ENCODE measurements at places on chromosomes 5 and 9.
A peak's percentile ranks its signal among the peaks of the same experiment; 100 is the strongest.

GRCh38 chr9:26439061-26439624, 453.5 kb downstream of the CAAP1 start:
- no peak for DNase-seq

DNA sequence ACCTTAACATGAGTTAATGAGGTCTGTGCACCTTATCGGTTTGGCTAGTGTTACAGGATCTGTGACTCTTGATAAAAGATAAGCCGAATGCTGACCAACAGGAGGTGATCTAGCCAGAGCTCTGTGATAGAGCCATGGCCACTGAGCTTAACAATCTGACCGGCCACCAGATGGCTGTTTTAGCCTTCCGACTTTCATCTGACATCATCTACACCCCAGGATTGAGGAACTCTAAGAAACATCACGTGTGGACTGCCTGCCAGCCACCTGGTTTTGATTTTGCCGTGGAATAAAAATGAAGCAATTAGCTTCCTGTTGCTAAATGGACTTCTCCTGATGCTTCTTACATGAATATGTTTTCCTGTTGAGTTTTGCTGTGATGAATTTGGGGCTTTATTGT, 281.3 kb downstream of the CEMIP2 start:
- peak; percentile 30 for DNase-seq

- DNase-seq, result no peak
These were observed 84.9 kb upstream of the BASP1 start for GRCh38 chr5:17132444-17133083.

- DNase-seq, result no peak
These were observed 425.8 kb upstream of the GRIN3A start for GRCh38 chr9:102164247-102164646.

DNA sequence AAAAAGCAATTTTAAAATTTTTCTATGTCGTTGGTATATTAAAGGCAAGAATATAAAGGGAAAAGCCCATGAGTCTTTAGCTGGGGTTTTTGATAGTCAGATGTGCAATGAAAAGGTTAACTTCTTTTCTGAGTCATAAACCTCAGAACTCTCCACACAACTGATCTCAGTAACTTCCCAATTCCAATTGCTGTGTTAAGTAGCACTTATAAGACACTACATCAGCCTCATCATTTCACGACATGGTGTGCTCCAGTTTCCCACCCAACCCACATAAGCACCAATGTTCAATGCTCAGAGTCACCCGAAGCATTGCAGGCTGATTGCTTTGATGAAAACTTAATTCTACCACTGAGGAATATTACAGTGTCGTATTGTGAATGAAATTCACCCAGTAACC, 155.8 kb downstream of the TSSK1B start:
- DNase-seq, result no peak

DNA sequence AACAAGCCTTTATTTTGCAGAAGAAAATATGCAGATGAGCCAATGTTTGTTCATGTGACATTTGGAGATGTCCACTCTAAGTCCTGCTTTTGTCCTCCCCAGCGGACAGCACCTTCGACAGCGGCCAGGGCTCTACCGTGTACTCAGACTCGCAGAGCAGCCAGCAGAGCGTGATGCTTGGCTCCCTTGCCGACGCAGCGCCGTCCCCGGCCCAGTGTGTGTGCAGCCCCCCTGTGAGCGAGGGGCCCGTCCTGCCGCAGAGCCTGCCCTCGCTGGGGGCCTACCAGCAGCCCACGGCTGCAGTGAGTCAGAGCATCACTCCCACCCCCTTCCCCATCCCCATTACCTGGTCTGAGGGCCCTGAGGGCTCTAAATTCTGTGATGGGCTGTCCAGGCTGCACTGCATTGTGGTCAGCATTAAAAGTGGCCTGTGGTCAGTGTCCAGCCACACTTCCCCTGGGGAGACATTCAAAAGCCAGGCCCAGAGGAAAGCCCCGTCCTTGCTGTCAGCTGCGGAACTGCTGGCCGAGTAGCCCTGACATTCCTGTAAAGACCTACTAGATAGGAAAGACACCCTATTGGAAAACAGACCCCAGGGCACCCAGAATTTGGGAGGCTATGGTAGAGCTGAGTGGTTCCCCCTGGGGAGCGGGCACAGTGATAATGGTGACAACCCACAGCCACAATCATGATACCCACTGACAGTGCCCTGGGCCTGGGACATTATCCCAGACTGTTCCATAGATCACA, 69.0 kb downstream of the WNK2 start:
- DNase-seq, result no peak

GRCh38 chr5:174729075-174729680, 4.8 kb downstream of the MSX2 start:
- DNase-seq, result no peak

GRCh38 chr5:135598691-135599395, 20.1 kb upstream of the CXCL14 start:
- no peak for DNase-seq

DNA sequence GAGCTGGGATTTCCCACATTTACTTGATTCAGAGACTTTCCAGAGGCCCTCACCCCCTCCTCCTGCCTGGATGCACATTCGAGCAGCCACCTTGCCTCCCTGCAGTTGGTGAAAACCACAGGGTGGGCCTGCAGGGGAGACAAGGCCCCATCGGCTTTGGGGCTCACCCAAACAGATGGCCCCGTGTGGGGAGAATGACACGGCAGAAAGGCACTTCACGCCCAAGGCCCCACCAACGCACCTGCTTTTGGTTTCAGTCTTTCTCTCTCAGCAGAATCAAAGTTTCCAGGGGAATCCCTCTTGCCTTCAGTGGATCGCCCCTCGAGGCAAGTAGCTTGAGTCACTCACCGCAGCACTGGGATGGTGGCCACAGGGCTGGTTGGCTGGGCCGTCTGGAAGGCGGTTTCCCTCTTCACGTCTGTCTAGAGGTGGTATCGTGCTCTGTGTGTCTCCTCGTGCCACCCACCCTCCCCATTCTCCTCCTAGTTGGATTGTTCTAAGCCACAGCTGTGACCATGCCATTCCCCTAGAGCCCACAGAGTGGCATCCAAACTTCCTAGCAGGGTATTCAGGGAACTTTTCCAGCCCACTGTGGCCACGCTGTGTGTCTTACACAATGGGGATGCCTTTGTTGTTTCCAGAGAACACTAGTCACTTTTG, 31.8 kb downstream of the SEC61B start:
- no peak for DNase-seq

GRCh38 chr5:72608297-72608696, 101.1 kb upstream of the ZNF366 start:
- DNase-seq, result no peak

DNA sequence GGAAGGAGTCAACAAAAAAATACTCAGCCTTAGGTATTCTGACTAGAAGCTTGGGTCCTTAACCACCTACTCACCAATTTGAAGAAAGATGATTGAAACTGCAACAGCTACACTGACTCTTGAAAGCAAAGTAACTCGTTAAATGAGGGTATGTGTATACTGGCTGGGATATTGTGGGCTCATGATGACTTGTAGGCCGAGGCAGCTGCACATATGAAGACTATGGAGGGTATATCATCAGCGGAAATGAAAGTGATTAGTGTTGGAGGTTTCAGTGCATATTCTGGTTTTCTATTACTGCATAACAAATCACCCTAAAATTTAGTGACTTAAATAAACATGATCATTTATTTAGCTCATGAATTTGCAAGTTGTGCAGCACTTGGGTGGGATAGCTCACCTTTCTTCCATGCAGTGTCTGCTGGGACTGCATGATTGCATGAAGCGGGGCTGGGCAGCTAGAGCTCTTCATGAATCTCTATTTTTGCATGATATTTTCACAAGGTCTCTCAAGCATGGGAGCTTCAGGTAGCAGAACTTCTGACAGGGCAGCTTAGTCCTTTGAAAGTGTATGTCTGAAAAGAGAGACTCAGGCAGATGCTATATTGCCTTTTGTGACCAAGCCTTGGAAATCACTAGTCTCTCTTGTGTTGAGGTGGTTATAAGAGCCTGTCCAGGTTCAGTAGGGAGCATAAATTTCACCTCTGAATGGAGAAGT, 96.1 kb upstream of the CDKN2B start:
- no peak for DNase-seq

DNA sequence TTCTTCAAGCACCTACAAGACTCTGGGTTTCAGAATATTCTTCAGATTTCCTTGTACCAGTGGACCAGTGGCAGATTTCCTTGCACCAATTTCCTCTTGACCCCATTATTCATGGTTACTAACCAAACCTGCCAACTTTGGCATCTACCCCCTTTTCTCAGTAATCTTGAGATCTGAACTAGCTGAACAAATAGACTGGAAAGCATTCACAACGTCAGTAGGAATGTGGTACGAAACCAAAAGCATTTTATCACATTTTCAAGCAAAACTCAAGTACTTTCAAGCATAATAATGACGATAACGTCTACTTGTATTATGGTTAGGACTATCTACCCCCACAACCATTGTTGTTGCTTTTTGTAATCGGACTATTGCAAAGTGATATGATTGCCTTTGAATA, 1217.3 kb downstream of the PTPRD start:
- no peak for DNase-seq

GRCh38 chr5:67725604-67726003, 490.0 kb upstream of the PIK3R1 start:
- DNase-seq, result no peak

DNA sequence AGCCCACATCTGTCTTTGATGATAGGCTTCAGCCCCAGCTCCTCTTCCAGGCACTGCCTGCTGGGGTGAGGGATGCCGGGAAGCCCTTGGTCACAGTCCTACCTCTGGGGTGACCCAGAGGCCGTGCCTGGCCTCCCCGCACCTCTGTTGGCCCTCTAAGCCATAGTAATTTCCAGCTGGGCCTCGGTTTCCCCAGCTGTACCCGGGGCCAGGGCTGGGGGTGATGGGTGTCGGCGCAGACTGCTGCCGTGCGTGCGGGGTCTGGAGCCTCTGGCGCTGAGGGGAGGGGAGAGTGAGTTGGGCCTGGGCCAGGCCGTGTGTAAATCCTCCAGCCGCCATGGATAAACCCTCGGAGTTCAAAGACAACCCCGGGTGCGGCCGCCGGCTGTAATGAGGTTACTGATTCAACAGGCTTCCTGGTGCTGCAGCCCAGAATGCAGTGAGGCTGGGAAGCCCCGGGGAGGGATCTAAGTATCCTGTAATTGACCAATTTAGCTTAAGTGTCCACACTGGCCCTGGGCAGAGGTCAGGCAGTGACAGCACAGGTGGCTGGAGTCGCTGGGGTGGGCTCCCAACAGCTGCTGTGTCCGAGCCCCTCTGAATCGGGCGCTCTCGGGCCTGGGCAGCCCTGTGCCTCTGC, 7.1 kb downstream of the RXRA start:
- no peak for DNase-seq

GRCh38 chr5:79702606-79703380, 13.2 kb downstream of the CMYA5 start:
- no peak for DNase-seq

DNA sequence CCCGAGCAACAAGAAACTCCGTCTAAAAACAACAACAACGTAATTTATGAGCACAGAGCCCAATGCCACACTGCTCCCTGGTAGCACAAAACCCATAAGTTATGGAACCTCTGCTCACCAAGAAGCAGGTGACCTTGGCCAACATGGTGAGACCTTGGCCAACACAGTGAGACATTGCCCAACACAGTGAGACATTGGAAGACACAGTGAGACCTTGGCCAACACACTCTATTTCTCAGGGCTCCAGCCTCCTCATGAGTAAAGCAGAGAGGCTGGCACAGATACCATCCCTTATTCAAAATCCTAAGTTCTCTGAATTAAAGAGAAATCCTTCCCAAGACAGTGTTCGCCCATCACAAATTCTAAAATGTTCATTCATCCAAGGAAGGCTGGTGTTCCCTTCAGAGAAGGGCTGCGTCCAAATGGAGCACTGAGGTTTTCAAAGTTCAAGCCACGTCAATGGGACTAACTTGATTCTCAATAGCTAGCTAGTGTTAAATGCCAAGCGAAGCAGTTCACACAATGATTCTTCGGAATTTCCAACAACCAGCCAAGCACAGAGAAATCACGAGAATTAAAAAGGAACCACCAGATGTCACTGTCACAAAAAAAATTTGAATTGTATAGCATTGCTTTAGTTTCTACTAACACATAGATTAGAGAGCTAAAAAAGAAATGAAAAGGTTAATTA, 29.5 kb downstream of the TTC39B start:
- DNase-seq, result no peak

GRCh38 chr5:59622848-59623247, 270.7 kb downstream of the PDE4D start:
- DNase-seq, result no peak

DNA sequence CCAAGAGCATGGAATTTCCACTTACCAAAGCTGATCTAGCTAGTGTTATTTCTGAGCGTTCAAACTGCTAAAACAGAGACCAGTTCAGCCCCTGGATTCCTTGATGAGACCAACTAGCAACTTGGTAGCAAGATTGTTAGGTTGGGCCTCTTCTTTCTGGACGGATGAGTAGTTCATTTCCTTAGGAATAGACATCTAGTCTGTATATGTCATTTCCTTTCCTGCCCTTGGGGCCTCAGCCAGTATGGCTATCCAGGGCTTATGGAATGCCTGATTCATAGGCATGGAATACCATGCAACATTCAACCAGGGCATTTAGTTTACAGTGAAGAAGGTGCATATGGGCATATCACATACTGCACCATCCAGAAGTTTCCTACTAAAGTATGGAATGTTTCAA, 14.5 kb upstream of the LPAR1 start:
- no peak for DNase-seq

DNA sequence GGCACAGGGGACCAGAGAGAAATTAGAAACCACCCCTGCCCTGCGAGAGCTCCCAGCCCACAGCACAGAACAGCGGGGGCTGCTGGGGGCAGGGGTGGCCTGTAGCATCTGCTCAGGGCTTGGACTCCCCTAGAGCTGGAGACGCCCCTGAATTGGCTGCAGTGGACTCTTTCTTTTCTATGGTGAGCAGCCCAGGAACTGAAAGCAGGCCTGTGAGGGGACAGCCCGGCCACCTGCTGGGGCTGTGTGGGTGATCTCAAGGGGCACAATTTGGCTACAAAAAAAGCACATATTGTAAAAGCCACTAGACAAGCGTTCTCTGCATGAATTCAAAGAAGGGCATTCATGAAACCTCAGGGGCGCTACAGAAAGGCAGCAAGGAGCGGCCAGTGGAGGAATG, 57.5 kb upstream of the ICE1 start:
- DNase-seq, result no peak

- DNase-seq, result no peak
These were observed 45.6 kb downstream of the PIK3R1 start for GRCh38 chr5:68261169-68261568.

- DNase-seq, result no peak
These were observed 2.8 kb downstream of the SARDH start for GRCh38 chr9:133735415-133735775.

GRCh38 chr9:137313956-137314560, 12.0 kb upstream of the NRARP start:
- no peak for DNase-seq

DNA sequence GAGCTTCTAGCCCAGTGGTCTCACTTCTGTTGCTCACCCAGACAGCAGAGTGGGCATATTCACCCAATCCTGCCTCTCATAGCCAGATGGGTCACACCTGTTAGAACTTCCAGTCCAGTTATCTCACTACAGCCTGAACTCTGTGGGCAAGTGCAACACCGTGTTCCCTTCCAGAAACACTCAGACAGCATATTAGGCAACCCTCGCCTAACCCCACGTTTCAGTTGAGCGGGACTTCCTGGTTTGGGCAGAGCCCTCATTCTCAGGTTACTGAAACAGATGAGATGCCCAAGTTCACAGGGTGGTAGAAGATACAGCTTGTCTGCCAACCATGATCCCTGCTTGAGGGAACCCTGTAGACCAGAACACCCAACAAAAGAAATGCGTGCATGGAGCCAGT, 538.2 kb downstream of the CYLC2 start:
- DNase-seq, result no peak
